EH (cell line): ENCODE measurements at places on chromosomes 6 and 20.

GRCh38 chr20:7775072-7775471 is 165.2 kb downstream of the HAO1 start:
- DNase-seq, result peak; percentile 12

GRCh38 chr20:40651151-40651550 is 37.9 kb downstream of the MAFB start:
- peak; percentile 33 for DNase-seq

DNA sequence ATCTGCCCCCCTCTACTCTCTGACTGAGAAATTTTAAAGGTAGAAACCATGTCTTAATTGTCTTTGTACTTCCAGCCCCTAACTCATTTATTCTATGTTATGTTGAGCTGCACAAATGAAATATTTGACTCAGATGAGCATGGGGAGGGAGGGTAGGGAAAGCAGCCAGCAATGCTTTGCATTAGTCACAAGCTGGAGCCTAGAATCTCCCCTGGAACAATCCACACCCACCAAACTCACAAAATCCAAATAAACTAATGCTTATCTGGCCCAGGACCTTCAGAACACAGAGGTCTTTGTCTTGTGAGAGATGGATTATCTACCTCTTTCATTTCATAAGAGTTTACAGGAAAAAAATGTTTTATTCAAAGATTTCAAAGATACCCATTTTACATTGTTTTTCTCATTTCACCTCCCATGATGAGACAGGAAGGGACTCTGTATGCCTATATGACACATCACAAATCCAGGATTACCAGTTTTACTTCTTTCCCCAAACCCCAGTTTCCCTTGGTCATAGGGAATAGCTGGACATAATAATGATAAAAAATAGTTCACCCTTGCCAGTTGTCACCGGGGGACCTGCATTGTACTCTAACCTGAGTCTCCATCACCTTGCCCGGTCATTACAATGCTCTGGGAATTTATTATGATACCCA is 466.9 kb downstream of the KIF16B start:
- no peak for DNase-seq

DNA sequence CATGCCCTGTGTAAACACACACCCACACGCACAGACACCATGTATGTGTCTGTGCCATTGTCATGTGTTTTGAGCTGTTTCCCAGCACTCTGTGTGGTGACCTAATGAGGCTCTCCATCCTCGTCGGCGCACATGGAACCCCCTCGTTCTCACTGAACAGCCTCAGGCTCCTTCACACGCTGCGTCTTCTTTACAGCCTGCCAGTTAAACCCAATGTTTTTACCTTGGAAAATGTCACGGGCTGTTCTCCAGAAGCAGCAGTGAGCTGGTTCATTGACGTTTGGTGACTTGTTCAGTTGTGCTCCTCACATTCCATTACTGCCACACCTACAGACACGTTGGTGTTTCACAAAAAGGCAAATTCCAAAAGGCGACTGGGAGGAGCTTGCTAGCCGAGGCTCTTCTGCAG is 201.0 kb upstream of the FOXQ1 start:
- peak; percentile 47 for DNase-seq

GRCh38 chr6:29488874-29489273 is 1.1 kb upstream of the MAS1L start:
- DNase-seq, result no peak

DNA sequence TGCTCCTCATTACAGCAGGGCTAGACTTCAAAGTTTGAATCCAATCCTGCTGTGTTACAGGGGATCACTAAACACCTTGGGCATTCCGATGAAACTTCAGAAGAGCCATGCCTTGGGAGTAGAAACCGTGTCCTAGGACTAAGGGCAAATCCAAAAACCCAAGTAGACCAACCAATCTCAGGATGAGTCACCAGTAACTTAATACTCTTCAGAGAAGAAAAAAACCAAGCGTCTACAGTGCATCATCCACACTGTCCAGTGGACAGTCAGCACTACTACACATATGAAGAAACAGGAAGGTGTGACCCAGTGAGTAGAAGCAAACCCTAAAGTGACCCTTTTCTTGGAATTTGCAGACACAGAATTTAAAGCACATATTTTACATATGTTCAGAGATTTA is 39.5 kb upstream of the VAPB start:
- DNase-seq, result peak; percentile 82

- peak; percentile 39 for DNase-seq
These were observed 30.5 kb downstream of the GRM4 start for GRCh38 chr6:34115403-34115795.

- no peak for DNase-seq
These were observed 9.9 kb upstream of the ULBP3 start for GRCh38 chr6:150078788-150079187.

DNA sequence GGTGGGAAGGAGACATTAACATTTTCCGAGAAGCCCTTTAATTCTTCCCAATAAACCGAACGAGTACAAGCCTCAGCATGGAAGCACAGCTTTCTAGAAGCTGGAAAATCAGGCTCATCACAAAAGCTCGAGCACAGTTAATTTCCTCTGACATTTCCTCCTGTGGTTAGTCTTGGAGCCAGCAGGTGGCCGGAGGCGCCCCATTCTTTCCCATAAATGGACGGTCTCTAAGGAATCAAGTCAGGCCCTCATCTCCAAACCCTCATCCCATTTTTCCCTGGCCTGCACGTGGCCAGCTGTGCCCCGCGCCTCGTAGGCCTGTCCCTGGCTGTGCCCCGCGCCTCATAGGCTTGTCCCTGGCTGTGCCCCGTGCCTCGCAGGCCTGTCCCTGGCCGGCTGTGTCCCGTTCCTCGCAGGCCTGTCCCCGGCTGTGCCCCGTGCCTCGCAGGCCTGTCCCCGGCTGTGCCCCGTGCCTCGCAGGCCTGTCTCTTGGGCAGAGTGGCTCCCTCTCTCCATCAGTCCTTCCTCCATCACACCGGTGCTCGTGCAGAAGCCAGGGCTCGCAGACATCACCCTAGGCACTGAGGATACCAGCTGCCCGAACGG is 19.7 kb upstream of the NTSR1 start:
- no peak for DNase-seq

- DNase-seq, result no peak
These were observed 560.6 kb downstream of the COL12A1 start for GRCh38 chr6:74645108-74645849.

DNA sequence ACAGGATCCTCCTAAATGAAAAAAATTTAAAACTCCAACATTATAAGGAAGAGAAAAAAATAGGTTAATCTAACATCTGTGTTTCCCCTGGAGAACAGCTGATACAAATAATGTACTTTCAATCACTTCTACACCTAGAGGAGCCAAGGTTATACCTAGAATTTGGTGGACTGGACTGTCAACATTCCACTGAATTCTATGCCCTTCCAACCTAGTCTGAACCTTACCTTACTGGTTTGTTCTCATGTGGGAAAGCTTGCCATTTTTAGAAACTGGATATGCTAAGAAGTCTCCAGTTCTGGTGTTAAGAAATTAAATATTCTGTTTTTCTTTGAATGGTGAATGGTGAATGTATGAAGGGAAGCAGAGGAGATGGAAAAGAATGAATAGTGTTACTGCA is 162.4 kb downstream of the DST start:
- no peak for DNase-seq

- DNase-seq, result no peak
These were observed 91.6 kb downstream of the PREX1 start for GRCh38 chr20:48736231-48736630.

GRCh38 chr20:50600281-50600895 is 90.2 kb downstream of the PTPN1 start:
- no peak for DNase-seq

- DNase-seq, result no peak
These were observed 8.9 kb upstream of the CHD6 start for GRCh38 chr20:41627001-41627495.

DNA sequence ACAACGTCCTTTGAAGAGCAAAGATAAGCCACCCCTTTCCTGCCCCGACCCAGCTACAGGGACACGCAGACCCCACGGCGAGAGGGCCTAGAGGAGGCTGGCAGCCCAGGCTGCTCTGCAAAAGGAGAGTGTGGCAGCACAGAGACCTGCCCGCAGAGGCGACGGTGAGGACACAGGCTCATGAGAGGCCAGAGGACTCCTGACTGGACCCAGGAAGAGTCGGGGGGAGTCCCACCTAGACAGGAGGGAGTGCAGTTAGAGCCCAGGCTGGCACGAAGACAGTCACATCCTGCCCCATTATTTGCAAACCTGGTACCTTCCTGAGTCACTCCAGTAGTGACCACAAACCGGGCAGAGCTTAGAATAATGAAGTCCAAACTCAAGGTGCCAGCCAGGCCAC is 227.7 kb upstream of the CDH4 start:
- DNase-seq, result no peak

GRCh38 chr6:89948876-89949275 is 54.6 kb downstream of the GJA10 start:
- DNase-seq, result no peak

GRCh38 chr6:44668976-44669934 is 281.7 kb downstream of the CDC5L start:
- DNase-seq, result no peak
